Kasumi-1 (cell line): ENCODE measurements at places on chromosomes 2 and 18.
A peak's percentile ranks its signal among the peaks of the same experiment; 100 is the strongest.

DNA sequence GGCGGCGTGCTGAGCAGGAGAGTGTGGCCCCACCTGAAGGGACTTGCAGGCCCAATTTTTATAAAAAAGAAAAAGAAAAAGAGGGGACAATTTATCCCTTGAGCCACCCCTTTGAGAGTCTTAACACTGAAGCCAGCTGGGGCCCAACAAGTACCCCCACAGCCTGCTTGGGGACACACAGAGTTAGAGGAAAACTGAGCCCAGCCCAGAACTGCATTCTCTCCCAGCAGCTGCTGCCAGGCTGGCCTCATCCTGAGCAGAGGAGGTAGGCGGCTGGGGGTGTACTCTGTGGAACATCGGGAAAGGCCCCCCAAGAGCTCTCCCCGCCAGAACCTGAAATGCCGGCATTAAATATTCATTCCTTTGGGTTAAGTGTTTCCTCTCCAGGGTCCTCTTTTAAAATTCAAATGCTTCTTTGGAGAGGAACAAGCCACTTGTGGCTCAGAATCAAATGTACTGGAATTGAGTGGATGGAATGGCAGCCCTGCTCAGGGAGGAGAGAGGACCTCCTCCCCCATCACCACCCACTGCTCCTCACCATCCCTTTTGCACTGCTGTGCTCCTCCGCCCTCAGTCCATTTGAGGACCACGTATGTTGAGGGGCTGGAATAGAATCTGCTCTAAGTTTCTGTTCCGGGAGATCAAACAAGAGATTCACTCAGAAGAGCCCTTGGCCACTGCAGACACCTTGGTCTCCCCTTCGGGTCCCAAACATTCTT lies 45.6 kb downstream of the C1QL2 start:
- DNase-seq = no peak

- no peak for DNase-seq
Observed at GRCh38 chr2:219418155-219419011, at the start of gene DES. TSS of gene DES (plus strand) at chr2:219418377. CDS start at chr2:219418463, 86 bp downstream.

- DNase-seq = peak; percentile 93
Observed at GRCh38 chr2:128654408-128654807, 335.7 kb upstream of the HS6ST1 start.

GRCh38 chr18:49238433-49239042 lies 221.9 kb downstream of the DYM start:
- DNase-seq = peak; percentile 46

DNA sequence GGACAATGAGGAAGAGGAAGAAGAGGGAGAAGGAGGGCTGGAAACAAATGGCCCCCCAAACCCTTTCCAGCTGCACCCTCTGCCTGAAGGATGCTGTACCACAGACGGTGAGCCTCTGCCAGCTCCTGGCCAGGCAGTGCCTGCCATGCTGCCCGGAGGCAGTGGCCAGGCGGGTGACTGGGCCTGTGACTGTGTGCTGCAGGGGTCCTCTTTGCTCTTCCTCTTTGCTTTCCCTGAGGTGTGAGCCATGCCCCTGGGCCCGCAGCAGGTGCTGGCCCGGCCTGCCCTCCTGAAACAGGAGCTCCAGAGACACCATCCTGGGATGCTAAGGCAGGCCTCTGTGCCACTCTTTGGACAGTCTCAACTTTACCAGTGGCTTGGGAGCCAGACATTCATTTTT lies 28.6 kb downstream of the GREB1 start:
- no peak for DNase-seq

DNA sequence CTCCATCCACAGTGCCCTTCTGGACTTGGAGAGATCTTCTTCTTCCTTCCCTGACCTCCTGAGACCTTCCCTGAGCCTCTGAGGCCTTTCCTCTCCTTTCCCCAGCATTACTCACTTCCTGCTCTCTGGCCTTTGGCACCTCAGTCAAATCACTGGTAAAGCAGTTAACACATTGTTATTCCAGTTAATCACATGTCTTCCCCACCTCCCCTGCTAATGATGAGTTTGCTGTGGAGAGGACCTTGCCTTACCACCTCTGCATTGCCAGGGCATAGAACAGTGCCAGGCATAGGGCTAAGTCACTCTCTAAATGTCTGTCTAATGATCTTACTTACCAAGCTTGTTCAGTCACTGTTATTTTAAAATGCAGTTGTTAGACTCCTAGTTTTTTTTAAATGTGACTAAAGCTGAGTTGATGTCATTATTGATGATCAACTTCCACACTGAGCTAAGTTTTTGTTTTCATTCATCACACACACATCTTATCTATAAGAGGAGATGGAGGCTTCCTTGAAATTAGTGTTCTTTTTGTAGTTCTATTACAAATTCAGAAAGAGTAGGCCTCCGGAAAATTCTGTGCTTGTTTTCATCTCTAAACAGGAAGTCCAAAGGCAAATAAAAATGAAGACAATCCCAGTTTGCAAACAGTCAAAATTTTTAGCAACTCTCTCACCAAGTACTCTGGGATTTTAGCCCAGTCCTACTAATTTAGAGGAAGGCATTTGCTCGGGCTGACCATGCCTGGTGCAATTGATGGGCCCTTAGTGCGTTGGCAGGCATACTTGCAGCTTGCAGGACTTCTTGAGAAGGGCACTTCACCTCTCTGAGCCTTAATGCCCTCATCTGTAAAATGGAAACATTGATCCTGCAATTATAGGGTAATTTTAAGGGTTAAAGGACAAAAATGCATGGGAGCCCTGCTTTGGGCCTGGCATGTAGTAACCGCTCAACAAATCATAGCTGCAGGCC lies 113.7 kb upstream of the SPRED2 start:
- no peak for DNase-seq

DNA sequence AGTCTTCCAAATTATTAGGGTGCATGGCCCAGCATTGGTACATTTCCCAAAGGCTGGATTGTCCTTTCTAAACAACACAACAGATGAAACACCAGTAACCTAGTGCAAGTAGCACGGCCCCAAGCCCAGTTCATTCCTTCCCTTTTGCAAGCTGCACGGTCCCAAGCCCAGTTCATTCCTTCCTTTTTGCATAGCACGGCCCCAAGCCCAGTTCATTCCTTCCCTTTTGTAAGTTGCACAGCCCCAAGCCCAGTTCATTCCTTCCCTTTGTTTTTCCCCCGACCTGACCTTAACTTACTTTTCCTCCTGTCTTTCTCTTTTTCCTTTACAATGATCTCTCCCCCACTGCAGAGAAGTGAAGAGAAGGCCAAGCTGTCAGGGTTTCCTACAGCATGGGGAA lies 60.9 kb downstream of the C18orf63 start:
- no peak for DNase-seq

DNA sequence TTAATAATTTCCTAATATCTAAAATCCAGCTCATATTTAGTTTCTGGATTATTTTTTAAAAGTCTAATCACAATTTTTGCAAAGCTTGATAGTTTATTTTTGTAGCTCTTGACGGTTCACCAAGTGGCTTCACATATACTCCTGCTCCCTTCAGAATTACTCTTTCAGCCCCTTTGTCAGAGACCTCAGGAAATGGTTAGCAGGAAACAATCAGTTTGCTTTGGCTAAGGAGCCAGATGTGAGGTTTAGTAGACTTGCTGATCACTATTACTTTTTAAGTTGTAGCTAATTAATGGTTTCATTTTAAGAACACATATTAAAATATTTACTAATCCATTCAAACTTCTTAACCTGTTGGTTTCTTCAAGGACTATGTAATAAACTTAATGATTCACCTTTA lies 2.3 kb downstream of the RBBP8 start:
- peak; percentile 28 for DNase-seq

DNA sequence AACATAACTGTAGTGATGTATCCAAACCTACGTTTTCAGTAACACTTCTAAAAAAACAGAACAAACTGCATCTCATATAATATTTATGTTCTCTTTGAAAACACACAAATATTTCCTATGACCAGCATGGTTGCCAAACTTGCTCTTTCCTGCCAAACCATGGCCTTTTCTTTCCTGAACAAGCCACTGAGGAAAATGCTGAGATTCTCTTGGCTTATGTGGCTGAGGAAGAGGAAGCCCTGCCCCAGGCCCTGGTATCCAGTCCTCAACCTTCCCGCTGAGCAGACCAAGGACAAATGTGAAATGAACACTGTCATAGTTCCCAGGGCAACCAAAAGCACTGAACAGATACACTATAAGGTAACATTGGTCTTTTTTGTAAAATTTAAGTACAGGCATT lies 35.9 kb upstream of the NARS1 start:
- DNase-seq = no peak

- no peak for DNase-seq
Observed at GRCh38 chr2:174053355-174054151, 88.4 kb upstream of the SP3 start.

- peak; percentile 57 for DNase-seq
Observed at GRCh38 chr2:201128933-201129505, 13.1 kb downstream of the CFLAR start.

- peak; percentile 0 for DNase-seq
Observed at GRCh38 chr2:238006510-238006909, 39.7 kb downstream of the UBE2F start.
